Fibroblast of the aortic adventitia (primary cell): ENCODE measurements at places on chromosomes 16 and 17. TPM values are rescaled to one million over a fixed set of nuclear protein-coding genes. Genes with fewer than 3 reads are reported as not detected.

The NPB gene
- total RNA-seq, result 1.3 and 1.4 TPM in 2 replicates

The OR1A1 gene
- total RNA-seq, result not detected in 2 replicates

The DRC3 gene
- total RNA-seq, result 0.74 and 1.8 TPM in 2 replicates

The SLC5A11 gene
- total RNA-seq, result not detected in 2 replicates

The DNAAF1 gene
- total RNA-seq, result 0.09 TPM in 1 of 2 replicates, not detected in the other

The RNF43 gene
- under 0.01 and 0.49 TPM in 2 replicates for total RNA-seq

The TMC7 gene
- total RNA-seq, result 0.41 and 1.5 TPM in 2 replicates

The C1QTNF8 gene
- total RNA-seq, result not detected in 2 replicates

The CTRL gene
- total RNA-seq, result 0.27 and 4.6 TPM in 2 replicates

The PGS1 gene
- 13.9 and 40.2 TPM in 2 replicates for total RNA-seq

The SLC5A10 gene
- total RNA-seq, result not detected in 2 replicates

The LGALS9C gene
- total RNA-seq, result not detected in 2 replicates

The SULT1A2 gene
- 3.3 TPM in 1 of 2 replicates, not detected in the other for total RNA-seq
